ENCODE measurements at places on chromosomes 5 and 9.

DNA sequence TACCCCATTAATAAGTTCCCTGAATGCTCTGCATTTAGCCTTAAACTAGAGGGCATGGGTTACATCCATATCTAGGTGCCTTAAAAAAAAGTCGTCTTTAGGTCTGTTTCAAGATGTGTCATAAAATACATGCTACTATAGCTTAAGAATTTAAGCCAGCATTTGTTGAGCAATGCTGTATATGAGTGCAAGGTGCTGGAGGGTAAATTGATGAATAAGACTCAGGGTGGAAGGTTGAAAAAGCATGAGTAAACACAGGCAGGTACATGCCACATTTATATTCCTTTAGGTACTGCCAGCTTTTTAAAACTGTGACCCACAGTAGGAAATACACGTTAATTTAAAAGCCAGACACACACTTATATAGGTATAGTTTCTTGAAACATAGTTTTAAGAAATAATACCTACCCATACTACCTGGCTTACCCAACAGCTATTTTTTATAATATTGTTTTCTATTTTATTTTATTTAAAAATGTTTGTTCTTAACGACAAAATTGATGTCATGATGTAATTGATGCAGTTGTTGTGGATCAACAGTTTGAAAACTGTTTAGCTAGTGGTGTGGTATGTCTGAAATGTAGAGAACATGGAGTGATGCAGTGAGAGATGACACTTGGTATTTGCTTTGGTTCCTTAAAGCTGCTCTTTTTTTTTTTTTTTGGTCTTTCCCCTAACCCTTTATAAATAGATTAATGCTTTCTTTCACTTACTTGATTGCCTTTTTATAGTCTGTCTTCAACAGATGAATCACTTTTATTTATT is 3.9 kb downstream of the HMGCR start:
- no peak for DNase-seq

DNA sequence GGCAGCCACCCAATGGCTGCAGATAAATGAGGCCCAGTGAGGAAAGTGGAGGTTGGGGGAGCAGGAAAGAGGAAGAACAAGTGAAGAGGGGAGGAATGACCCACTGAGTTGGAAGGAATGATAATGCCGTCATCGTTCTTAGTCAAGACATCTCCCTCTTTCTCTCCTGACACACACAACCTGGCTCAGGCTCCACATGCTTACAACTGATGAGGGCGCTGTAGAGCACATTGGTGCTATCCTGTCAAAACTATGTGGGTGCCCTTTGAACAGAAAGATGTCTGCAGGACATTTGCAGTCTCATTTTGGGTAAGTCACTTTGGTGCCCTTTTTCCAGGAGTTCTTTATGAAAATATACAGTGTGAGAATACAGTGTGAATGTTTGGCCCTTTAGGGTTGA is 5.9 kb downstream of the IFNW1 start:
- no peak for DNase-seq

GRCh38 chr9:20990867-20991266 is 40.6 kb downstream of the HACD4 start:
- no peak for DNase-seq

GRCh38 chr5:15587916-15588315 is 87.9 kb downstream of the FBXL7 start:
- DNase-seq, result no peak

DNA sequence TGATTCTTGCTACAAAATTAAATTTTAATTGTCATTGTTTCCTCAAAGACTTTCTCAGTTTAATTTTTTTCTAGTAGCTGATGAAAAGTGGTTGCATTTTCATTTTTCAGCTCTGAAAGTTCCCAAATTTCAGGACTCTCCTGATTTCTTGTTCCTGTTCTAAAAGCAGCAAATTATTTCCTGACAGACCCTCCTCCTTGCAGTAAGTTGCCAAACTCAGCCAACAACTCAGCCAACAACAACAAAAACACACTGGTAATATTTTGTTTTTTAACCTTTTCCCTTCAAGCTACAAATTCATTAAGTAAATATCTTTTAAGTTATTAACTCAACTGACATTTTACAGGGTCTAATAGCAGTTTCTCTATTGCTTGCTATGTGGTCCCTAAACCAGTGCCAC is 487.8 kb upstream of the NUDT12 start:
- no peak for DNase-seq

- DNase-seq, result no peak
Observed at GRCh38 chr9:121055642-121056143, 5.6 kb upstream of the C5 start.
